ENCODE measurements at places on chromosomes 12 and 14.

DNA sequence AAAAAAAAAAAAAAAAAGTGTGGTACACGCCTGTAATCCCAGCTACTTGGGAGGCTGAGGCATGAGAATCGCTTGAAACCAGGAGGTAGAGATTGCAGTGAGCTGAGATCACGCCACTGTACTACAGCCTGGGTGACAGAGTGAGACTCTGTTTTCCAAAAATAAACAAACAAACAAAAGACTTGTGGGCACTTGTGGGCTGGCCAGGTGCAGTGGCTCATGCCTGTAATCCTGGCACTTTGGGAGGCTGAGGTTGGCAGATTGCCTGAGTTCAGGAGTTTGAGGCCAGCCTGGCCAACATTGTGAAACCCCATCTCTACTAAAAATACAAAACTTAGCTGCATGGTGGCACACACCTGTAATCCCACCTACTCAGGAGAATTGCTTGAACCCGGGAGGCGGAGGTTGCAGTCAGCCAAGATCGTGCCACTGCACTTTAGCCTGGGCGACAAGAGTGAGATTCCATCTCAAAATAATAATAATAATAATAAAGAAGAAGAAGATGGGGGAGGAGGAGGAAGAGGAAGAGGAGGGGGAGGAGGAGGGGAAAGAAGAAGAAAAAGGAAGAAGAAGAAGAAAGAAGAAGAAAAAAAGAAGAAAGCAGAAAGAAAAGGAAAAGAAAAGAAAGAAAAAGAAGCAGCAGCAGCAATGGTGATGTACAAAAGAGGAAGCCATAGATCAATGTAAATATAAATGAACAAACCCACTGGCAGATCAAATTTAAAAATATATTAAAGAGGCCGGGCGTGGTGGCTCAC, 27.9 kb upstream of the CCNT1 start:
- H3K4me1 ChIP-seq, result no peaks in the 10 kb centered on the region
- peaks cover under 1% of the 10 kb centered on the region for H3K27me3 ChIP-seq
- no peak overlapping the region for H3K4me3 ChIP-seq

- H3K27ac ChIP-seq, result no peak overlapping the region
- no peak for DNase-seq
- H3K27me3 ChIP-seq, result no peaks in the 10 kb centered on the region
- no peaks in the 10 kb centered on the region for H3K4me1 ChIP-seq
- H3K4me3 ChIP-seq, result no peak overlapping the region
Measured at GRCh38 chr12:82474181-82474797, 116.0 kb downstream of the METTL25 start.

- H3K36me3 ChIP-seq, result no peaks in the 10 kb centered on the region
- no peaks in the 10 kb centered on the region for H3K27me3 ChIP-seq
- DNase-seq, result no peak
- H3K4me1 ChIP-seq, result no peaks in the 10 kb centered on the region
- H3K27ac ChIP-seq, result no peak within 1 kb of the TSS
- no peak within 1 kb of the TSS for H3K4me3 ChIP-seq
Measured at GRCh38 chr12:9760699-9761418, at the start of gene CD69. Gene CD69 (minus strand): TSS chr12:9760901. CDS start chr12:9760820, 81 bp downstream.

GRCh38 chr12:69655616-69656340, 43.3 kb downstream of the BEST3 start:
- no peaks in the 10 kb centered on the region for H3K27me3 ChIP-seq
- H3K4me1 ChIP-seq, result peaks cover 21% of the 10 kb centered on the region
- DNase-seq, result no peak
- H3K36me3 ChIP-seq, result no peaks in the 10 kb centered on the region
- H3K27ac ChIP-seq, result peak overlapping the region; percentile 80

- no peak overlapping the region for H3K27ac ChIP-seq
- H3K4me3 ChIP-seq, result no peak overlapping the region
- peaks cover 13% of the 10 kb centered on the region for H3K4me1 ChIP-seq
- H3K36me3 ChIP-seq, result no peaks in the 10 kb centered on the region
- H3K27me3 ChIP-seq, result no peaks in the 10 kb centered on the region
- DNase-seq, result no peak
Measured at GRCh38 chr14:21066882-21067502, 3.1 kb upstream of the ARHGEF40 start.

- peaks cover 41% of the 10 kb centered on the region for H3K4me1 ChIP-seq
- H3K36me3 ChIP-seq, result no peaks in the 10 kb centered on the region
- peak overlapping the region; percentile 42 for H3K4me3 ChIP-seq
- DNase-seq, result no peak
- H3K27ac ChIP-seq, result no peak overlapping the region
- no peaks in the 10 kb centered on the region for H3K27me3 ChIP-seq
Measured at GRCh38 chr12:48995086-48995879, 3.9 kb downstream of the DDN start.

DNA sequence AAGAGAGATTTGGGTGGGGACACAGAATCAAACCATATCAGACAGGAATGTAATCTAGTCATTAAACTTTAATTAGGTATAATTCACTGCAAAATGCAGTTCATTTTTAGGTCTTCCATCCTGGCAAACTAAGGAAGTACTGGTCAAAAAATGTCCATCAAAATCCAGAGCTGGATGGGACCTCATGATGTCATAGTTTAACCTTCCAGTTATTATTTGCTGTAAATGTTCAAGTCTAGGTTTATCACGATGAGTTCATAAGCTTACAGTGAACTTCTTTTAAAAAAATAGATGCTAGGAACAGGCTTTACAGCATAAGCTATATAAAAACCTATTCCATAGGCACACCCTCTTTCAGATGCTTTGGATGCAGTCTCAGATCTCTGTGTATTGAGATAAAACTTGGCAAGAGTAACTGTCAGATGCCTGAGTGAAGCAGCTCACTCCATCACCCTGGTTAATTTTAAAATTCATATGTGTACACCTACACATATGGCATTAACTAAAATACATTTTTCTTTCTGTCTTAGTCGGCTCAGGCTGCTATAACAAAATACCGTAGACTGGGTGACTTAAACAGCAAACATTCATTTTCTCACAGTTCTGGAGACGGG, 7.9 kb downstream of the SSPN start:
- DNase-seq, result no peak
- no peak overlapping the region for H3K27ac ChIP-seq
- no peaks in the 10 kb centered on the region for H3K27me3 ChIP-seq
- no peaks in the 10 kb centered on the region for H3K36me3 ChIP-seq
- H3K4me1 ChIP-seq, result peaks cover 37% of the 10 kb centered on the region

- H3K4me1 ChIP-seq, result peaks cover 11% of the 10 kb centered on the region
- H3K27ac ChIP-seq, result no peak overlapping the region
- no peaks in the 10 kb centered on the region for H3K36me3 ChIP-seq
- DNase-seq, result peak; percentile 81
Measured at GRCh38 chr14:70793637-70794036, 15.7 kb downstream of the MAP3K9 start.

GRCh38 chr12:85322715-85323114, 42.7 kb downstream of the ALX1 start:
- no peak overlapping the region for H3K4me3 ChIP-seq
- DNase-seq, result no peak
- H3K4me1 ChIP-seq, result no peaks in the 10 kb centered on the region
- no peaks in the 10 kb centered on the region for H3K27me3 ChIP-seq
- no peaks in the 10 kb centered on the region for H3K36me3 ChIP-seq
- H3K27ac ChIP-seq, result no peak overlapping the region

- H3K27me3 ChIP-seq, result peaks cover 16% of the 10 kb centered on the region
- no peaks in the 10 kb centered on the region for H3K36me3 ChIP-seq
- no peaks in the 10 kb centered on the region for H3K4me1 ChIP-seq
- no peak overlapping the region for H3K27ac ChIP-seq
- DNase-seq, result no peak
Measured at GRCh38 chr12:55017416-55017925, 2.3 kb upstream of the NEUROD4 start.
